ENCODE measurements at places on chromosomes 12 and 14. TPM values are rescaled to one million over a fixed set of nuclear protein-coding genes. Genes with fewer than 3 reads are reported as not detected.

DNA sequence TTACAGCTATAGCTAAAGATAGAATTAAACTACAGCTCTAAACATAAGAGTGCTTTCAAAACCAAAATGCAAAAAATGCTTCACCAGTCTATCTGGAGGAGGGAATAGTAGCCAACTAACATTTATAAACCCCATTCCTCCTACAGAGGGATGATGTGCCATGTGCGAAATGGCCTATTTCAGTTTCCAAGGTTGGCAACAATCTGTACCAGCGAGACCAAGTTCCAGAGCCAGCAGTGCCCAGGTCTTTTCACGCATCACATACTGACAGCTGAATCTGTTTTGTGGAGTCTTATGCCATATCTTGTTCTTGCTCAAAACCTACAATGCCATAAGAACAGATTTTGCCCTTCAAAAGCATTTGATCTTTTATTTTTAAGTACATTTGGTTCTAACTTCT, 24.5 kb downstream of the NELL2 start:
- H3K4me1 ChIP-seq: no peaks in the 10 kb centered on the region
- H3K27me3 ChIP-seq: no peaks in the 10 kb centered on the region
- H3K36me3 ChIP-seq: no peaks in the 10 kb centered on the region
- DNase-seq: no peak
- no peak overlapping the region for H3K4me3 ChIP-seq

DNA sequence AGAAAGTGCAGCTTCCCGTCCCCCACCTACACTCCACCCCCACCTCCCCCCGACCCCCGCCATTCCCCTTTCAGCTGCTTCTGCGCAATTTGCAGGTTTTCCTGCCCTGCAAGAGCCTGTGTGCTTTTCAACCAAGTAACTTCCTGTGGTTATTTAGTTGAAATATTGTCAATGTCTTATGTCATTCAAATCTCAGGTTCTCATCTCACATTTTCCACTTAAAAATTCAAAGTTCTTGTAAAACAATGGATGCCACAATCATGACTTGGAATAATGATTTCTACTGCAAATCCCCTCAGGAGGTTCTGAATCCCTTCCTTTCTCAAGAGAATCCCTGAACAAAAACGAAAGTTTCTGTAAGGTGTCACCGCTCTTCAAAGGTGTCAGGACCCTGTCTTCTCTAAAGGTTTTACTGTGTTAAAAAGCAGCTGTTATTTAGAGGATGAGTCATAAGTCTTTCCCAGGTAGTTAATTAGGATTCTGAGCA, 31.6 kb downstream of the WBP11 start:
- peak overlapping the region; percentile 10 for H3K4me3 ChIP-seq
- H3K4me1 ChIP-seq: peaks cover 28% of the 10 kb centered on the region
- H3K27ac ChIP-seq: no peak overlapping the region
- no peaks in the 10 kb centered on the region for H3K27me3 ChIP-seq
- peak; percentile 32 for DNase-seq

- no peak for DNase-seq
- H3K4me1 ChIP-seq: peaks cover 23% of the 10 kb centered on the region
- H3K36me3 ChIP-seq: no peaks in the 10 kb centered on the region
- no peaks in the 10 kb centered on the region for H3K27me3 ChIP-seq
- peak overlapping the region; percentile 73 for H3K27ac ChIP-seq
Observed at GRCh38 chr14:61641914-61642613, 53.2 kb upstream of the HIF1A start.

GRCh38 chr12:42325653-42326474, at the start of the genes PPHLN1 and ZCRB1:
Gene PPHLN1, plus strand, starts transcription at chr12:42326167. Its CDS starts 9,736 bp downstream, at chr12:42335903.
Gene ZCRB1, minus strand, starts transcription at chr12:42326094. Its CDS starts 1,992 bp downstream, at chr12:42324102.
- no peaks in the 10 kb centered on the region for H3K27me3 ChIP-seq
- DNase-seq: peak; percentile 92
- peaks cover 22% of the 10 kb centered on the region for H3K4me1 ChIP-seq
- H3K4me3 ChIP-seq: peak within 1 kb of the TSS; percentile 94

Gene SDR9C7
- not detected for total RNA-seq

Gene PSME2
- total RNA-seq: 47.7 TPM

- no peaks in the 10 kb centered on the region for H3K4me1 ChIP-seq
- no peak for DNase-seq
- H3K4me3 ChIP-seq: no peak overlapping the region
Observed at GRCh38 chr12:98572010-98572409, 21.5 kb upstream of the SLC25A3 start.

GRCh38 chr12:42145197-42145549, 499 bp upstream of the GXYLT1 start:
- H3K4me1 ChIP-seq: peaks cover 16% of the 10 kb centered on the region
- no peaks in the 10 kb centered on the region for H3K36me3 ChIP-seq
- no peak for DNase-seq
- peak overlapping the region; percentile 7 for H3K27ac ChIP-seq
- H3K27me3 ChIP-seq: no peaks in the 10 kb centered on the region

- DNase-seq: peak; percentile 49
- no peak overlapping the region for H3K4me3 ChIP-seq
- no peaks in the 10 kb centered on the region for H3K36me3 ChIP-seq
- H3K27ac ChIP-seq: no peak overlapping the region
- H3K4me1 ChIP-seq: no peaks in the 10 kb centered on the region
Observed at GRCh38 chr12:53941187-53941586, 2.6 kb downstream of the HOXC13 start.

GRCh38 chr12:1800401-1801302, 19.7 kb upstream of the LRTM2 start:
- peak; percentile 91 for DNase-seq
- H3K27ac ChIP-seq: no peak overlapping the region
- no peaks in the 10 kb centered on the region for H3K36me3 ChIP-seq
- no peak overlapping the region for H3K4me3 ChIP-seq
- peaks cover 31% of the 10 kb centered on the region for H3K4me1 ChIP-seq
- no peaks in the 10 kb centered on the region for H3K27me3 ChIP-seq

DNA sequence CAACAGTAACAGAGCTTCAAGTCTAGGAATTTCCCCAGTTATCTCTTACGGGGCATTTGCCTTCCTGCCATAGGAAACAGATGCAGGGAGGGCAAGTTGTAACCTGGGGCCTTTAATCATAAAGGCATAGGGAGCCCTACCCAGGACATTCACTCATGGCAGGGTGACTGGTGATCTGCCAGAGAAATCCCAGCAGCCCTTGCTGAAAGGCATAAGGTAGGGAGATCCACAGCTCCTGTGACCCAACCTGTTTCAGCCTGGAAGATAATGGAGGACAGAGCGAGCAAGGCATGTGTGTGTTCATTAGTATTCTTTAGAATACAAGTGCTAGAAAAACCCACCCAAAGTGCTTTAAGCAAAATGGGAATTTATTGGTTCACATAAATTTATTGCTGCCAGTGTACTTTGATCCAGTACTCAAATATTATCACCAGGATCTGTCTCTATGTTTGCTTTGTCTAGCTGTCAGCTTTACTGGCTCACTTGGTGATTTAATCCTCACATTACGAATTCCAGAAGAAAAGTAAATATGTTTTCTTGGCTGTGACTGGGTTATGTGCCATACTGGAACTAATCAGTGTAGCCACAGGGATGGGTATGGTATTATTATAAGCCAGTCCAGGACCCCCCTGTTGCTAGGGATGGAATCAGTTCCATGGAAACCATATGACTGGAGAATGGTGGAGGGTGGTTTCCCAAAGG, 21.1 kb upstream of the AKAP6 start:
- H3K4me1 ChIP-seq: no peaks in the 10 kb centered on the region
- no peak overlapping the region for H3K27ac ChIP-seq

Gene MANSC4
- total RNA-seq: not detected

Gene ARHGEF25
- total RNA-seq: 20.6 TPM

GRCh38 chr14:61598980-61599379, 96.3 kb upstream of the HIF1A start:
- no peak overlapping the region for H3K4me3 ChIP-seq
- no peaks in the 10 kb centered on the region for H3K36me3 ChIP-seq
- no peaks in the 10 kb centered on the region for H3K27me3 ChIP-seq
- H3K4me1 ChIP-seq: peaks cover 48% of the 10 kb centered on the region

DNA sequence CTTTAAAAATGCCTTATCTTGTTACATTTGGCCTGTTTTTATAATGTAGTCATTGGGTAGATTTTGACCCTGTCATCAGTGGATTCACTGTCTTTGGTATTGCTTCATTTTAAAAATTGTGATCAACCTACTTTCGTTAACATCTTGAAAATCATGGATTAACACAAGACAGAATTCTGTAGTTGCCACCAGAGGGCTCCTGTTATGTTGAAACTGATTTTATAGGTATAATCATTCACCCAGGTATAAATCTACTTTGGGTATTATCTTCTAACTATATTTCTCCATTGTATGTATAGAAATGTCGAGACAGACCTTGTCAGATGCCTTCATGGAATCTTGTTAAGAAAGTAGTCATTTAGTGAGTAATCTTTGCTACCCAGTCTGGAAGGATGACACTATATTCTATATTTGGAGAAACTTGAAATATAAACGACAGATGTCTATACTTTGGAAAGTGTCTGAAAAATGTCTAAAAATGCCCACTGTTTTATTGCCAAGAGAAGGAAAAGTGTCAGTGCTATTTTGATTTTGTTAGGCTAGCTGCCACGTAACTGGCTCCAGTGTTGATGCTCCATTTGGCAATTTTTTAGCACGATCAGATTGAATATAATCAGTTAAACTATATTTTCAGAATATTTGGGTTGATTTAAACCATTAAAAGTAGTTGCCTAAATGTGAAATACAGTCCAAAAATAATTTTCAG, 129.4 kb downstream of the PELI2 start:
- peaks cover 15% of the 10 kb centered on the region for H3K4me1 ChIP-seq
- no peaks in the 10 kb centered on the region for H3K36me3 ChIP-seq
- DNase-seq: no peak
- no peak overlapping the region for H3K27ac ChIP-seq

- H3K36me3 ChIP-seq: no peaks in the 10 kb centered on the region
- no peak overlapping the region for H3K4me3 ChIP-seq
- DNase-seq: peak; percentile 79
- peaks cover 17% of the 10 kb centered on the region for H3K4me1 ChIP-seq
Observed at GRCh38 chr12:10182354-10183049, 3.7 kb downstream of the TMEM52B start.

Gene KRT77
- not detected for total RNA-seq
